Vein endothelial cell (primary cell): ENCODE measurements at places on chromosomes 6 and 20. TPM values are rescaled to one million over a fixed set of nuclear protein-coding genes. Genes with fewer than 3 reads are reported as not detected.

KIAA0408 gene
- under 0.01 and 0.29 TPM in 2 replicates for total RNA-seq

POM121L2 gene
- not detected in 2 replicates for total RNA-seq

DOK5 gene
- total RNA-seq, result 0.98 and 3.6 TPM in 2 replicates

CST8 gene
- total RNA-seq, result not detected in 2 replicates

GLO1 gene
- total RNA-seq, result 125 and 151 TPM in 2 replicates

DAAM2 gene
- total RNA-seq, result 0.10 and 0.33 TPM in 2 replicates

RGS17 gene
- total RNA-seq, result 1.3 and 3.4 TPM in 2 replicates

HLA-DQB2 gene
- total RNA-seq, result not detected in 2 replicates

MLN gene
- not detected in 2 replicates for total RNA-seq
